ENCODE measurements at places on chromosomes 16 and 17.

GRCh38 chr16:85622683-85623082, 9.6 kb downstream of the GSE1 start:
- no peak for DNase-seq

DNA sequence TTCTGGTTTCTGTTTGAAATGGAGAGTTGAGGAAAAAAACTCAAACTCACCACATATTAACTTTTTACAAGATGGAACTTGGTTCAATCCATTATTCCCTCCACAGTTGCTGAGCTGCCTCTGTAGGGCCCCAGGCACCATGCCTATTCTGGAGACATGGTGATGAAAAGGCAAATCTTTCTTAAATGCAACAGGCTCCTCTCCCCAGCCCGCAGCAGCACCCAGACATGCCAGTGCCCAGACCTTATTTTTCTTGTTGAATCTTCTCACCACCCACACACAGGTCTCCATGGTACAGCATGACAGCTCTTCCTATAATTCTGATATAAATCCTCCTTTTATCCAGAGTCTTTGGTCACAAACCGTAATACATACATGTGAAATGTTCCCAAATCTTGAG, 7.6 kb downstream of the CYTH1 start:
- no peak for DNase-seq

GRCh38 chr17:2369551-2370210, 31.2 kb downstream of the MNT start:
- no peak for DNase-seq

GRCh38 chr16:54277845-54278703, 8.5 kb downstream of the IRX3 start:
- peak; percentile 27 for DNase-seq

DNA sequence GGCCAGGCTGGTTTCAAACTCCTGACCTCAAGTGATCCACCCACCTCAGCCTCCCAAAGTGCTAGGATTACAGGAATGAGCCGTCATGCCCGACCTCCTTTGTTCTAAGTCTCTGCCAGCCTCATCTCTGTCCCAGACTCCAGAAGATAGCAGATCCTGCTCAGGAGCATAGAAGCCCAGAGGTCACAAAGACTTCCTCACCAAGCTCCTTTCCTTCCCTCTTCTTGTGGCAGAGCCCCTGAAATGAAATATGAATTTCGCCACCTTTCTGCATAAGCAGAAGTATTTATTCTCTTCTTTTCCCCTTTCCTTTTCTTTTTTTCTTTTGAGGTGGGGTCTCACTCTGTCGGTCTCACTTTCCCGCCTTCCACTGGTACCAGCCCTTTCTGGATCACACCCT, 11.5 kb upstream of the PIPOX start:
- no peak for DNase-seq

GRCh38 chr16:31475946-31476302, 4.0 kb downstream of the TGFB1I1 start:
- DNase-seq, result no peak

GRCh38 chr17:72614476-72614870, 478.0 kb downstream of the SLC39A11 start:
- no peak for DNase-seq

DNA sequence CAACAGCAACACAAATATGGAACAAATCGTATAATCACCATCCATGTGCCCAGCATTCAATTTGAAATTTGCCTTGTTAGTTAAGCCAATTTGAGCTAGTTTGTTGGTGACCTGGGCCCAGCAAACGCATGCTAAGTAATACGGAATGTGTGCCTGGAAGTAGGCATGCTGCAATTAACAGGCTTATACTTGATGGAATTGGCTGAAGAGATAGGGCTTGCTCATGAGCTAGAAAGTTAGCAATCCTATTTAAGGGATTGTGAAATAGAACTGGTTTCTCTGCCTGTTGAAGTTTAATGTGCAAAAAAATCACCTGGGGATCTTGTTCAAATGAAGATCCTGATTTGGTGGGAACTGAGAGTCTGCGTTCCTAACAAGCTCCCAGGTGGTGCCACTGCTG, 8.5 kb upstream of the LPO start:
- no peak for DNase-seq

- DNase-seq, result no peak
Observed at GRCh38 chr17:43877451-43878155, 29.7 kb downstream of the MPP2 start.

DNA sequence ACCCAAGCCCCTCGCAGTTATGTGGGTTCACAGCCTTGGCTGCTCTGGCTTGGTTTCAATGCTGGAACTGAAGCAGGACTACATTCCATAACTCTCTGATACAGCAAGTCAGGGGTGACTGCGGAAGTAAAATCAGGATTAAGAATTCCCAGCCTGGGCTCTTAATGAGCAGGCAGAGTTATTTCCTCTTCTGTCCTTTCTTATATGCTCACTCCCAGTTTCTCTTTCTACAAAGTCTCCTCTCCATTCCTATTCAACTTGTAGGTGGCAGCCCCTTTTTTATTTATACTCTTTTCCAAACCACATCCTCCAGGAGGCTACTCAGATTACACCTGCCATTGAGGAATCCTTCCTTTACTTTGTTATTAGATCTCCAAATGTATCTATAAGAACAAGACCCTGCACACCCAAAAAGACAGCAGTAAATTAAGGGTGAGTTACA, 40.3 kb downstream of the HOXB1 start:
- DNase-seq, result no peak

- no peak for DNase-seq
Observed at GRCh38 chr17:78659546-78659945, 82.3 kb upstream of the DNAH17 start.

- no peak for DNase-seq
Observed at GRCh38 chr16:30666681-30667080, 8.4 kb downstream of the FBRS start.

DNA sequence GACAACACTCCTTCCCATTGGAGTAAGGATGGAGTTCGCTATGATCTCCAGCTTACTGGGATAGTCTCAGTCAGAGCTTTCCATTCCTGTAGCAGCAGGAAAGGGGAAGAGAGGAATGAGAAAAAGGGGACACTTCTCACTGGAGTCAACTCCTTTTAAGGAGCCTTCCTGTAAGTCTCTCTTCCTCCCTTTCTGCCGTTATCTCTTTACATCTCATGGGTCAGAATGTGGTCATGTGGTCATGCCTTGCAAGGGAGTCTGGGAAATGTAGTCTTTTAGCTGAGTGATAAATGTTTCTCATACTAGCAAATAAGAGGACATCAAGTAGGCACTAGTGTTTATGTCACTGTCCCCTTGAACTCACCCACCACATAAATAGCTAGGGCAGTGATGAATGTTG, 227.3 kb downstream of the HAPSTR1 start:
- no peak for DNase-seq

DNA sequence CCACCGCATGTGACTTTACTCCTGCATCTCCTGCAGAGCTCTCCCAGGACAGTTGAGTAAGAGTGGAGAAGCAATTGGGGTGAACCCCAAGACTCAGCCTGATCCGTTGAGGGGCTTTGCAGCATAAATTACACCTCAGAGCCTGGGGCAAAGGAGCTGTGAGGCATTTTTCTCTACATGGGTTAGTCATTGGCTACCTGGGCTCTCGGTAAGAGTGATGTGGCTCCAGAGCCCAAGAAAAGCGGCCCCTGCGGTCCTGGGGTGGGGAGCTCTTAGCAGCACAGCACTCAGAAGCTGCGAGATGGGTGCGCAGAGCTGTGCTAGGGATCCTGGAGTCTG, 40.4 kb upstream of the C16orf78 start:
- DNase-seq, result no peak

GRCh38 chr16:4937782-4938682, 1.1 kb upstream of the PPL start:
- no peak for DNase-seq

DNA sequence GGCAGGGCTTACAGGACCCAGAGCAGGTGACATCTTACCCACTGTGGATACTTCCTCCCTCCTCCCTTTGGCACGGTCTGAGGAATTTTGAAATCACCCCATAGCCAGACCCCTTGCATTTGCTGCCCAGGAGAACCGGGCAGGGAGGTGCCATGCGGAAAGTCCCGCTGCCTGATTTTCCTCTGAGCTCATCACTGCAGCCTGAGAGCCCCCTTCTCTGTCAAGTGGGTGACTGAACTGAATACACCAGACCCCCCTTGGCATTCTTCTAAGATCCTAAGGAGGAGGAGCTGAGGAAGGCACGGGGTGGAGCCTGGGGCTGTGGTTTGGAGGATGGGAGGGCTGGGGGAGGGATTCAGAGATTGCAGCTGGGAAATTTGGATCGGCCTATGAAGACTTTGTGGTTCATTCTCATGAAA, 173.4 kb downstream of the RAB11FIP4 start:
- DNase-seq, result no peak

All from NCI-H2029 treated with DMSO at 0.1 percent for 48 hours (cell line).